ENCODE measurements at places on chromosomes 7 and 10.

DNA sequence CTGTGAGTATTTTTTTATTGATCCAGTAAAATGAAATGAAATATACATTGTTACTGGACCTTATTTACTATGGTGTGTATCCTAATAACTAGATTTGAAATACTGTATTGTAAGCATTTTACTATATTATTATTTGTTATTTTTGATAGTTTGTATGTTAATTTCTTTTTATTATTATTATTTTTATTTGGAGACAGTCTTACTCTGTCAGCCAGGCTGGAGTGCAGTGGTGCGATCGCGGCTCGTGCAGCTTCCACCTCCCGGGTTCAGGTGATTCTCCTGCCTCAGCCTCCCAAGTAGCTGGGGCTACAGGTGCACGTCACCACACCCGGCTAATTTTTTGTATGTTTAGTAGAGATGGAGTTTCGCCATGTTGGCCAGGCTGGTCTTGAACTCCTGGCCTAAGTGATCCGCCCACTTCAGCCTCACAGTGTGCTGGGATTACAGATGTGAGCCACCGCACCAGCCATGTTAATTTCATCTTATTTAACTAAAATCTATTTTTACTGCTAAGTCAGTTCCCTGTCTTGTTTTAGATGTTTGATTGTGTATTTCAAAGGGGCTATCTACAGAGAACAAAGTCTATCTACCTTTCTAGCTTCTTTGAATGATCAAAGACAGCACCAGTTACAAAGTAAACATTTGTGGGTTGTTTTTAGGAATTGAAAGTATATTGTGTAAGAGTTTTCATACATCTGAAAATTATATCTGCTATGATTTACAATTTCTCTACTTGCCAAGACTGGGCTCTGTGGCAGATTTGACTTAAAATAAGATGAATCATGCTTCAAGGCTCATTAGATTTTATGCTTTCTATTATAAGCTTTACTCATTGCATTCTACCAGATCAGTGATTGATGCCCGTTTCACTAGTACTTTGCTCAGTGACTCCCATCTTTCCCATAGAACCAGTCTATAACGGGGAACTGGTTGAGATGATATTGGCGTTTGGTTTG is 41.6 kb downstream of the CDC123 start:
- DNase-seq, result no peak

GRCh38 chr7:105610165-105610930 is 29.1 kb upstream of the EFCAB10 start:
- DNase-seq, result no peak

GRCh38 chr7:44569959-44570358 is 3.7 kb downstream of the DDX56 start:
- no peak for DNase-seq

DNA sequence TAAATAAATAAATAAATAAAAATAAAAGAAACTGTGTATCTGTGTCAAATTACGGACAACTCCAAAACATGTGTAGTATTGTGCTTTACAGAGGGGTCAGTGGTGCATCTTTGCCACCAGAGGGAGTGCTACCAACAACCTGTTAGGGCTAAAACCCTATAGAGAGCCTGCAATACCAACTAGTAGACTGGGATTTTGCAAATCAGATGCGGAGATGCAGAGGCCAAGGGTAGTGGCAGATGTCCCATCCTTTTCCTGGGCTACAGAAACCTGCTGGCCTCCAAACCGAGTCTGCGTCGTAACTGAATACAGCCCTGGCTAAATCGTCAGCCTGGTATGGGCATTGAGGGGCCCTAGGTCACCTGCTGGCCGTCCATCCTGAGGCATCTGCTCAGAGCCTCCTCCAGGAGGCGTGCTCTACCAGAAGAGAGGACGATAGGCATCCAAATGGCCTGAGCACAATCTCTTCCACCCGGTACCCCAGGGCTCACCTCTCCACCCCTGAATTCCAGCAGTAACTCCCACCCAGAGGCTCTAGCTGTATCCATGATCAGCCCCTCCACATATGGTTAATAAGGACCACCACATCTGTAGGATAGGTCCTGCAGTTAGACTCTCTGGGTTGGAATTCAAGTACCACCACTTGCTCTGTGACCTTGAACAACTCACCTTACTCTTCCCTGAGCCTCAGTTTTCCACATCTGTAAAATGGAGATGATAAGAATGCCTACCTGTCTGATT is 6.2 kb upstream of the RRP12 start:
- peak; percentile 53 for DNase-seq

- peak; percentile 16 for DNase-seq
Measured at GRCh38 chr10:72087969-72088888, at the start of gene SPOCK2. Gene SPOCK2 (minus strand): TSS chr10:72088551. CDS start chr10:72088328, 223 bp downstream.

DNA sequence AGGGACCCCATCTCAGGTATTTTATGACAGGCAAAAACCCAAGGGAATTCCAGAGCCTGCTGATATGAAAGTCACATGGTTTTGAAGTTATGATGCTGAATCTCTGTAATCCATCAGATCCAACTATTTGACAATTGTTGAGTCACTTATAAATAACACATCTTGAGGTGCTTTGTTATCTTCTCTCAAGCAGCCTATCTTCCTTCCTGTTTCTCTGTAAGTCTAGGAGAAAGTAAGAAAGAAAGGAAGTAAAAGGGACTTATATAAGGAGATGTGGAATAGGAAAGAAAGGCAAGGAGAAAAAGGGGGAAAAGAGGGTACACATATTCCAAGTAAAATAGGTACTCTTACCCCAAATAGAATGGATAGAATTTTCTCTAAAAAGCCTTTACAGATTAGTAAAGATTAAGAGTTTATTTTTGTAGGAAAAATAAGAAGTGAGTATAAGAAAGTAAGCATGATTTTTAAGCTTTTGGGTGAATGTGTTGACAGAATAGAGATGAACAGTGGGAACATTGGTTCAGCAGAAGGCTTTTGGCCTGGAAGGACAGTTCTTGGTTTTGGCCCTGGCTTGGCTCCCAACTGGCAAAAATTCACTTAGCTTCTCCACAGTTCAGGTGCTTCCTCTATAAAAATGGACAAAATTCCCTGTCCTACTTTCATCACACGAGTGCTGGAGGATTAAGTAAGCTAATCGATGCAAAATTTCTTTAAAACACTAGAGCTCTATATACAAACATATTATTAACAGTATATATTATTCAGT is 39.6 kb upstream of the ANK3 start:
- no peak for DNase-seq

- peak; percentile 18 for DNase-seq
Measured at GRCh38 chr10:11036424-11037011, 18.8 kb downstream of the CELF2 start.

- no peak for DNase-seq
Measured at GRCh38 chr7:142804728-142805207, 34.0 kb downstream of the PRSS2 start.

DNA sequence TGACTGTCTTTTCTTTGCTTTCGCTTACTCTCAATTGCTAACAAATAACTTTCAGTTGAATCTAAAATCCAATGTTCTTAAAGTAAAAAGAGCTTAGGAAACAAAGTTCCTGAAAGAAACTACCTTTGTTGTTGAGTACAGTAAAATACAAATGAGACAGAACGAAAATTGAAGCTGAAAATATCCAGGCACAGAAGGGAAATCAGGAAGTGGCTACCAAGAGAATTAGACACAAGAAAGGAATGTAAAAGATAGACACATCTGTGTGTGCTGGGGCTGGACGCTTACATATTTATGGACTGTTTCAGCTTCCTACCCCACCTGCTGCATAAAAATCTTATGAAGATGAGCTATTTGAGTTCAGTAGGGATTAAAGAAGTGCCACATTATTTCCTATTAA is 161.7 kb upstream of the PLXDC2 start:
- no peak for DNase-seq

GRCh38 chr7:30348083-30348560 is 63.7 kb downstream of the ZNRF2 start:
- DNase-seq, result no peak

- DNase-seq, result no peak
Measured at GRCh38 chr10:129280908-129281586, 186.0 kb upstream of the MGMT start.

DNA sequence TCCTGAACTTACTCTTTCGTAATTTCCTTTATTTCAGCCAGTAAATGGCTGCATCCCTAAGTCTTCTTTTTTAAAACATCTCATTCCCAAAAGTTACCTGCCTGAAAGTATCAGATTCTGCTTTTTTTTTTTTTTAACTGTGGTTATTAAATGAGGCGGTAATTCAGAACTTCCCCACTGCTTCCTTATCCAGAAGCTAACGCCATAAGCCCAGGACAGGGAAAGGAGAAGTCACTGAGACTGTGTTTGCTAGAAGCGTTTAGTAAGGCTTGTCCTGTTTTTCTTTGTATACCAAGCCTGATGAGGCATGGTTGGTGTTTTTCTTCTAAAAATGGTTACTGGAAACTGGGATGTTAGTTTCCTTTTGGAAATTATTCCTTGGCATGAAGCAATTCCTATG is 197.8 kb downstream of the CELF2 start:
- DNase-seq, result no peak

DNA sequence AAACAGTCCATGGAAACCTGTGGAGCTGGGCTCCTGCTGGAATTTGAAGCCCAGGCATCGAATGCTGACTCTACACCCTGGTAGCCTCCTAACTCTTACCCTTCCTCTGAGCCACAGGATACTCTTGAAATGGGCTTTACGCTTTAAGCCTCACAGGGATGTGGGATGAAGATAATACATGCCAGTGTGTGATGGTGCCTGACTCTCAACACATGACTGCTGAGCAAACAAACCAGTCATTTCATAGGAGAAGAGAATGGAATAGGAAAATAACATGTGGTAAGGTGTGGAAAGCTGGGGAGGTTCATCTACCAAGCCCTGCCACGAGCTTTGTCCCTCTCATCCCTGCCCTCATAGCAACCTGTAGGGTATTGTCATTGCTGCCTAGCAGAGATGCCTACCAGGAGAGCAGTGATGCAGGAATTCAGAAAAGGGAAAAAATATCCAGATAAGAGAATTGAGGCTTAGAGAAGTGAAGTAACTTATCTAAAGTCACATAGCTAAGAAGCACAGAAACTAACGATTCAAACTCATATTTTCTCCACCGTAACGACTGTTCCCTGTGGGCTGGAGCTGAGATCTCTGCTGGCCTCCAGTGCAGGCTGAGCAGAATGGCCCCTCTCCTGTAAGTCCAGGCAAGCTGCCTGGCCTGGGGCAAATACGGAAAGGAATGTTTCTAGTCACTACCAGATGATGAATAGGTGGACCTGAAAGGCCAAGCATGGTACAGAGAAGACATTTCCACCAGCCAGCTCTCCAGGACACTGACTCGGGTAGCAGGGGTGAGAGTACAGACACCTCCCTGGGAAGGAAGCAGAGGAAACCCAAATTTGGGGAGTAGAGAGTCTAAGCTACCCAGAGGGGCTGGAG is 90.2 kb upstream of the DUSP5 start:
- no peak for DNase-seq

GRCh38 chr7:69871213-69871885 is 273.1 kb downstream of the AUTS2 start:
- no peak for DNase-seq

DNA sequence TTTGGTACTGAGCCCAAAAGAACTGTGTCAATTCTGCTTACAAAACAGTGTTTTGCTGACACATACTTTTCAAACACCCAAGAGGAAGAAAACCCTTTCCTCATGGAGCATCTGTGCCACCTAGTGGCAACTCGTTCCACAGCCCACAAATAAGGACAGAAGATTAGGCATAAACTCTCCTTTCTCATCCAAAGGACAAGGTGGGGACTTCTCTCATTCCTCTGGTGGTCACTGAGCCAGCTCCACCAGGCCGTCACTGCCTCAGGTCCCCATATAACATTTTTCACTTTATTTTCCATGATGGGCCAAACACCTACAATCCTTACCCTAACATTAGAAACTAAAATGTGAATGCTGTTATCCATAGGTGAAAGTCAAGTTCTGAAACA is 76.9 kb downstream of the RNF216 start:
- DNase-seq, result peak; percentile 27

- DNase-seq, result no peak
Measured at GRCh38 chr7:54960517-54960916, 58.3 kb upstream of the EGFR start.

GRCh38 chr10:78802431-78802830 is 266.3 kb upstream of the ZMIZ1 start:
- DNase-seq, result no peak

GRCh38 chr7:73621168-73622063 is 2.9 kb downstream of the MLXIPL start:
- DNase-seq, result no peak

Data from NCI-H748 treated with DMSO at 0.1 percent for 48 hours (cell line).